ENCODE measurements at places on chromosomes 11 and 22. TPM values are rescaled to one million over a fixed set of nuclear protein-coding genes. Genes with fewer than 3 reads are reported as not detected.

- DNase-seq: no peak
Measured at GRCh38 chr22:31915586-31915985, 28.7 kb upstream of the YWHAH start.

DNA sequence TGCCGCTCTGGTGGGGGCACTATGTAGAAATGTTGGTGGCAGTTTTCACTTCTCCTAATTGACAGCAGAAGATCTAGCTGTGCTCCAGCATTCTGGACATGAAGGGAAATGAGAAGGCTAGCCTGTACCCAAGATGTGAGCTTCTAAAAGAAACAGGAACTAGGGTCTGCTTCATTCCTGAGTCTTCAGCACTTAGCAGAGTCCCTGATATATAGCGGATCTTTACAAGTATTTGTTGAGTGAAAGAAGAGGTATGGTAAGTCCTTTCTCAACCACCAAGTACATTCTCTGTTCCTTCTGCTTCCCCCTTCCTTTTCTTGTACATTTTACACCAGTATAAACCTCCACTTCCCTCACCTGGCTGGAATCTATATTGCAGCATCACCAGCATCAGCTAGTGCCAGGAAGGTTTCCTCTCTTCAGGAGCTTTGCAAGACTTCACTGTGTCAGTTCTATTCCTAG, 408.3 kb upstream of the CADM1 start:
- DNase-seq: no peak

DNA sequence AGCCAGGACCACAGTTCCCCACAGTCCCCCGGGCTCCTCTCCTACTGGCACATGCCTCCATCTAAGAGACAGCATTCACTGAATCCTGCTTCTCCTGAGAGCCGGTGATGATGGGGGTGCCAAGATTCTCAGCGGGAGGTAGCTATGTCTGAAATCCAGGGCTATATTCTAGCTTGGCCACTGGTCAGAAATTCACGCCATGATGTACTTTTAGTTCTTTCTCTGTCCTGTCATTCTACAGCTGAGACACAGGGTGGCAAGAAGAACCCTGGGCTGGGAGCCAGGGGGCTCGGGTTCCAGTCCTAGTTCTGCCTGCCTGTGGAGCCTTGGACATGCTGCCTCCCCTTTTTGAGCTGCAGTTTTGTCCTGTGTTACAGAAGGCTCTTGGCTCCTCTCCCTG, 59.2 kb upstream of the PHOX2A start:
- DNase-seq: no peak

GRCh38 chr22:32926600-32926999, 125.1 kb downstream of the TIMP3 start:
- peak; percentile 18 for DNase-seq

GRCh38 chr11:69211540-69211919, 55.8 kb downstream of the SMIM38 start:
- DNase-seq: no peak

DNA sequence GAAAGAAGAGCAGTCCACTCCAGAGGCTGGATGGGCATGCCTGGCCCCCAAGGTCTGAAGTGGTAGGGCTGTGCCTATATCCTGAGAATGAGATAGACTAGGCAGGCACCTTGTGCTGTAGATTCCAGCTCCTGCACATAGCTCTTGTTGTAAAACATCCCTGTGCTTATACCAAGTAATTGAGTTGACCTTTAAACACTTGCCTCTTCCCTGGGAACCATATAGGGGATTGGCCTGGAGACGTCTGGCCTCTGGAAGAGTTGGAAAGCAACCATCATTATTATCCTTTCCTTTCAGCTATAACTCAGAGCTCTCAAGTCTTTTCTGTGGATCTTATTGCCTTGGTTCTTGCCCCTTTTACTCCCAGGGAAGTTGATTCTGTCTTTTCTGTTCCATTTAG, 15.1 kb downstream of the LIMK2 start:
- DNase-seq: no peak

DNA sequence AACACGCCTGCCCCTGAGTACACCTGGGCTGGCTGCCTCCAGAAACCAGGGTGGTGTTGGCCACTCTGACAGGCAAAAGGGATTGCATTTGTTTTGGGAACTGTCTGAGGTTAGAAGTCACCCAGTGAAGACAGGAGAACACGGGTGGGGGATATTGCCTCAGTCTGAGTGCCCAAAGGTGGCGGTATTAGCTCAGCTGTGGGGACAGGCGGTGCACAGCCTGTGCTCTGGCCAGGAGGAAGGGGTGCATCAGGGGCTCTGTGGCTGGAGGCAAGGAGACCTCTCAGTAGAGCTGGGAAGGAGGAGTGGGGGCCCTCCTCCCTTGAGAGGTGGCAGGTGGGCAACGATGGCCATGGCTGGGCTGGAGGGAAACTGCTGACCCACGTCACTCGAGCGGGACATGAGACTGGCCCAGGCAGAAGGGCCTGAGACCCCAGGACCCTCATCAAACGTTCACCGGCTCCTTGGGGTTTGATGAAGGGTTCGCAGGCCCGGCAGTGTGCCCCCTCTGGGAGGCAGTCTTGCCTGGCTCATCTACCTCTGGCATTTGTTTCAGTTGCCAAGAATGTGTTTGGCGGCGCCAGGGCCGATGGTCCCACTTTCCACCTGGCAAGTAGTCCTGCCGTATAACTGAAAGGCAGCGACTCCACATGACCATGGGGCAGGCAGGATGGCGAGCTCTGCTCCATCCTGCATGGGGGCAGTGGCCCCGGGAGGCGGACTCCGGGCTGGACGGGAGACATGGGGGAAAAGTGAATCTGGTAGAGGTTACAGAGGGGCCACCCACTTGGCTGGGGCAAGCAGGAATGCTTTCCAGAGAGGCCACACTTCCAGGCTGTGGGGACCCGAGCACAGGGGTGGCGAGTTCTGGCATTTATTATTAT, 52.8 kb upstream of the SMIM38 start:
- no peak for DNase-seq

- DNase-seq: no peak
Measured at GRCh38 chr11:102705626-102706025, at the start of gene MMP27. MMP27 (minus strand) TSS chr11:102705769; CDS start chr11:102705714, 55 bp downstream.

- no peak for DNase-seq
Measured at GRCh38 chr22:19640306-19640705, 74.0 kb upstream of the SEPTIN5 start.

The POTEH gene
- not detected for total RNA-seq

The SHISAL1 gene
- total RNA-seq: 0.31 TPM
